ENCODE measurements at places on chromosomes 5 and 9. TPM values are rescaled to one million over a fixed set of nuclear protein-coding genes. Genes with fewer than 3 reads are reported as not detected.

The CBY3 gene
- total RNA-seq = not detected

The TNFSF15 gene
- under 0.01 TPM for total RNA-seq

The KIF24 gene
- 3.7 TPM for total RNA-seq

The DOCK2 gene
- 3.0 TPM for total RNA-seq

The NR6A1 gene
- total RNA-seq = 0.15 TPM

The ORM2 gene
- not detected for total RNA-seq

The IFNA7 gene
- total RNA-seq = not detected

The NR2F1 gene
- total RNA-seq = 95.8 TPM

The TAS2R1 gene
- not detected for total RNA-seq

The PCDHGA5 gene
- 0.15 TPM for total RNA-seq

The TDRD7 gene
- 2.2 TPM for total RNA-seq

The SLC34A1 gene
- total RNA-seq = not detected

The OR1L8 gene
- not detected for total RNA-seq

The RLN2 gene
- total RNA-seq = not detected

The ZNF883 gene
- total RNA-seq = 1.7 TPM

The PANK3 gene
- 18.3 TPM for total RNA-seq

The AHRR gene
- 10.6 TPM for total RNA-seq

The SOWAHA gene
- not detected for total RNA-seq

The PCDHB15 gene
- total RNA-seq = 0.17 TPM

The CNTNAP3B gene
- total RNA-seq = 5.8 TPM

The IL13 gene
- not detected for total RNA-seq

The RALGPS1 gene
- 0.67 TPM for total RNA-seq

The PCDHA1 gene
- total RNA-seq = not detected

The SUSD3 gene
- 5.6 TPM for total RNA-seq

The OLFM1 gene
- 0.17 TPM for total RNA-seq

The NDOR1 gene
- total RNA-seq = 16.8 TPM

The LRRC19 gene
- total RNA-seq = not detected

The TLE1 gene
- 35.1 TPM for total RNA-seq

The PCDHGC3 gene
- 39.3 TPM for total RNA-seq

The LCP2 gene
- not detected for total RNA-seq
